Left lobe of liver (tissue), 2 donors: ENCODE measurements at places on chromosomes 2 and 18. TPM values are rescaled to one million over a fixed set of nuclear protein-coding genes. Genes with fewer than 3 reads are reported as not detected.

PRKCE gene
- 8.4 TPM for total RNA-seq

REG3G gene
- total RNA-seq = 0.53 TPM

DNA sequence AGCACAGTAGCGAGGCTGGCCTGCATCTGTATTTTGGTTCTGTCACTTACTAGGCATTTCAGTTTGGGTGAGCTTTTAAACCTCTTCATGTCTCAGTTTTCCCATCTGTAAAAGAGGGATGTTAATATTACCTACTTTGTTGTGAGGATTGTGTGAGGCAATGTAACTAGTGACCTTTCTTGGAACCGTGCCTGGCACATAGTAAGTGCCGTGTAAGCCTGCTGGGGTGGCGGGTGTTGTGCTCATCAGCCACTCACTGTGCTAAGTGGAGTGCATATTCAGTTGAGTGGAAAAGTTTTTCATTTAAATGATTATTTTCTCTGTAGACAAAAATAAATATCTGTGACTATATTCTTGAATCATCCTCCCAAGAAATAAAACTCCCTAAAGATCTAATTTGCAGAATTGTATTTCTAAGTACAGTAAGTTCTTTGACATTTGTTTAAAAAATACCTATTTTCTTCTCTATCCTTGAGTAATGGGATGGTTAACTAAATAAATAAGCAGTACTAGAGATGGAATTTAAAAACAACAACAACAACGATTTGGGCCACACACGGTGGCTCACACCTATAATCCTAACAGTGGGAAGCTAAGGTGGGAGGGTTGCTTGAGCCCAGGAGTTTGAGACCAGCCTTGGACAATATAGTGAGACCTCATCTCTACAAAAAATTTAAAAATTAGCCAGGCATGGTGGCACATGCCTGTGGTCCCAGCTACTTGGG lies 56.7 kb downstream of the MALT1 start:
- no peak for DNase-seq

ALMS1 gene
- total RNA-seq = 6.0 TPM

DNA sequence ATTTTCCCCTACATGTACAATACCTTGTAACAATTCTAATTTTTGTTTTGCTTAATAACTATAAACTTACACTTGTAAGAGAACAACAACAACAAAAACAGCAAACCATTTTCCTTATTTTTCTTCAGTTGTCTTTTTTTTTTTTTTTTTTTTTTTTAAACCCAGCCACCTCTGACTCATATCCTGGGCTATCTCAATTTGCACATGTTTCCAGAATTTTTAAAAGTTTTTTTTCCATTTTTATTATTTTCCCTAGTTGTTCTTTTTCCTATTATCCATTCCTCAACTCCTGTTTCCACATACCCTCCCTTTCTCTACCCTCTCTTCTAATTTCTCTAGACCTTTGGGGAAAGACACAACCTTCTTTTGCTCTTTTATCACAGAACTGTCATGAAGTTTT lies 112.5 kb downstream of the EFEMP1 start:
- no peak for DNase-seq
